ENCODE measurements at places on chromosomes 4 and X.

GRCh38 chr4:101400096-101400495, 52.8 kb upstream of the PPP3CA start:
- no peak for DNase-seq

GRCh38 chr4:151865312-151865711, 104.5 kb upstream of the GATB start:
- DNase-seq, result no peak

DNA sequence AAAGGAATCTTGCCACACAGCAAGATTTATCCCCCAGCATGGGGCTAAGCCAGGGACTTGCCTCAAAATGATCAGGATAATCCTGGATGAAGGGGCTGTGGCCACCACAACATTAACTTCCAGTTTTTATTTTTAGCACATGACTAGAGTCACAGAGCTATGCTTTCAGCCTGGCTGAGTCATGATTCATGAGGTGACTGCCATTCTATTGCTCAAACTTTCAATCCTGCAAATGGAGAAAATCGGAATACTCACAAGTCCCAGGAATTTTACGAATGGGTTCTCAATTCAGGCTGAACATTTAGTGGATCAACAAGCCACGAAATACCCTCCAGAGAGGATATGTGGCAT, 70.7 kb upstream of the HPGD start:
- no peak for DNase-seq

GRCh38 chr4:57098941-57099340, 11.2 kb downstream of the IGFBP7 start:
- no peak for DNase-seq

DNA sequence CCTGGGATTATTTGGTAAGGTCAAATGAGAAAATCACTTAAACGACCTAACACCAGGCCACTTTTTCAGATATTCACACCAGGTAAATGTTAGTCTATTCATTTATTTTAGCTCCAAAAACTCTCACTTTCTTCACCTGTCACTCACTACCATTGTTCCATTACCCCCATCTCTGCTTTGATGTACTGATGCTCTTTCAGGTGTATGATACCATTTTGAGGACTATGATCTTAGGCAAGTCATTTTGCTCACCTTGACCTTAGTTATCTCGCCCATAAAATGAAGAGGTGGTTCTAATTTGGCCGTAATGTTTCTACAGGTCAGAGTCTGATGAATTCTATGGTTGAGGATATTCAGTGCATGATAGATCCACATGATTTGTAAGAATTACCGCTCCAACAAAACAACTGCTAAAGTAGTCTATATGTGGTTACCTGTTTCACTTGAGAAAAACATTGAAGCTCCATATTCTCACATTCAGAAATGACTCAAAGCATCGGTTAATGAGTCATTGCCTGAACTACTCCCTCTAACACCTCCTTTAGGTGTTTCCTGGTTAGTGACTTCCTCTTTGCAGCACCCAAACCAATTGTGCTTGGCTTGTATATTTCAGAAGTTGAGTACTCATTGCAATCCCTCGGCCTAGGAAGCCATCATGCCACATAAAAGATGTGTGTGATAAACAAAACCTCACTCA, 4.5 kb downstream of the DTHD1 start:
- no peak for DNase-seq

DNA sequence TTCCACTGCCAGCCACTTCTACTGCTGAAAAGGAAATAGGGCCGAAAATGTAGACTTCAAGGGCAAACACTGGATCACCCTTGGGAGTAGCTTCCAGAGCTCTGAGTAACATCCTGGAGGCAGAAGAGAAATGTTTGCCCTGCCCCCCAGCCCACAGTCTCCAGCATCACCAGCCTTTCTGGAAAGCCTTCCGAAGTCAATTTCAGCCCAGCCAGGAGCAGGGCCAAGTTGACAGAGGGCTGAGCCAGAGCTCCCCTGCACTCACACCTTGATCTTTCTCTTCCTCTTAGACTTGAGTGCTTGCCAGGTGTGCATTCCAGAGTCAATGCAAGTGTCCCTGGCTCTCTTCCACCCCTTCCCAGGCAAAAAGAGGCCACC, 35.2 kb downstream of the SLC25A5 start:
- no peak for DNase-seq

- no peak for DNase-seq
Measured at GRCh38 chr4:81453024-81453423, 18.7 kb downstream of the RASGEF1B start.

DNA sequence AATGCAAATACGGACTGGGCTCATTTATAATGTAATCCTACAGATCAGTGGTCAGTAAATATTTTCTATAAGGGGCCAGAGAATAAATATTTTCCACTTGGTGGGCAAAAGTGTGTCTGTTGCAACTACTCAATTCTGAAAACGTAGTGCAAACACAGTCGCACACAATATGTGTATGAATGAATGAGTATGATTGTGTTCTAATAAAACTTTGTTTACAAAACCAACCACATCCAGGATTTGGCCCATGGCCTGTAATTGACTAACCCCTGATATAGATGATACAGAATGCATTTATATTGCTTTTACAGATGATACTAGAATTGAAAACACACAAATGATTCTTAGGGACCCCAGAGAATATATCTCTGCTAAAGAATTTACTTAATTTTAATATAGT, 197.6 kb downstream of the ASB9 start:
- DNase-seq, result no peak

- DNase-seq, result no peak
Measured at GRCh38 chrX:46577221-46578005, 3.8 kb downstream of the CHST7 start.

GRCh38 chr4:88158489-88159228, at the start of gene ABCG2:
ABCG2 (minus strand) TSS chr4:88158639; CDS start chr4:88139995, 18,644 bp downstream.
- DNase-seq, result peak; percentile 71

- no peak for DNase-seq
Measured at GRCh38 chrX:115494161-115494560, 66.8 kb upstream of the PLS3 start.

DNA sequence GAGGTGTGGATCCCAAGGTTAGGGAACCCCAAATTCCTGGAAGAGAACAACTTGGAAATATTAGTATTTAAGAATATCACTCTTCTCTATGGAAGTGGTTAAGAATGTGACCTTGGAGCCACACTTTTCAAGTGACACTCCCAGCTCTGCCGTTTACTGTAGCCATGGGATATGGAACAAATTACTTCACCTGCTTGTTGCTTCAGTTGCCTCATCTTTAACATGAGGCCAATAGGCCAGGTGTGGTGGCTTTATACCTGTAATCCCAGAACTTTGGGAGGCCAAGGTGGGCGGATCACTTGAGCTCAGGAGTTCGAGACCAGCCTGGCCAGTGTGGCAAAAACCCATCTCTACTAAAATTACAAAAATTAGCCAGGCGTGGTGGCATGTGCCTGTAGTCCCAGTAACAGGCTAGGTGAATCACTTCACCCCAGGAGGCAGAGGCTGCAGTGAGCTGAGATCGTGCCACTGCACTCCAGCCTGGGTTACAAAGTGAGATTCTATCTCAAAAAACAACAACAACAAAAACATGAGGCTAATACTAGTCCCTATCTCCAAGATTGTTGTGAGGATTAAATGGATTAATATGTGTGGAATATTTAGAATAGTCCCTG, 13.0 kb downstream of the IL13RA1 start:
- DNase-seq, result no peak

- no peak for DNase-seq
Measured at GRCh38 chrX:136112778-136113177, 34.6 kb upstream of the FHL1 start.

DNA sequence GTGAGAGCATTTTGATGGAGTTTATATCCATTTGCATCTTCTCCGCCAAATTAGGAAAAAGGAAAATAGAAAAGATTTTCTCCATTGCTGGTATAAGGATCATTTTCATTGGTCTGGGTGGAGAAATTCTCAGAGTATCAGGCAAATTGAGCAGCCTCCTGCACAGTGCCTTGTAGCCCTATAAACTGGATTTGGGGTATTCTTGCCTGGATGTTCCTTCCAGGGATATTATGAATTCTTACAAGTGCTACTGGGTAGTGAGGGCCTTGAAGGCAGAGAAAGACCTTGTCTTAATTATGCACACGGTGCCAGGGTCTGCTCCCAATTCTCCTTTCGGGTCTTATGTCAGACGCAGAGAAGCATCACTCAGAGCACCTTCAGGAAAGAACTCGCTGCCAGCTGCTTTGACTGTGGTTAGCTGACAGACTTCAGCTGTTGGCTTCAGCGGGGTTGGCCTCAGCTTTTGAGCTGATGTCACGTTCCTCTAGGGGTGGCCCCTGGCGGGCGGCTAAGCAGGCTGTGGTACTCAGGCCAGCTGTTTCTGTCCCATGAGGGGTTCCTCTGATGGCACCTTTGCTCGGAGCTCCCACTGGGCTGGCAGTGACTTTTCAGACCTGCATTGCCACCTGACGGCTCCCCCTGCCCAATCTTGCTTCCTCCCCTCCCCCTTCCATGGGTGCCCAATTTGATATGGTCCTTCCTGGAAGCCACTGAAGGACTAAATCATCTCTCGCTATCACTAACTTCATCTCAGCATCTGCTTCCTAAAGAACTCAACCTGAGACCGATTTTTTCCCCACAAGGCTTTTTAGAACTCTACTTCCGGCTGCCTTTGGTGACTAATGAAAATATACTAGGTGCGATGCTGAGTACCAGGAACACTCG, 519.5 kb downstream of the BCOR start:
- no peak for DNase-seq

DNA sequence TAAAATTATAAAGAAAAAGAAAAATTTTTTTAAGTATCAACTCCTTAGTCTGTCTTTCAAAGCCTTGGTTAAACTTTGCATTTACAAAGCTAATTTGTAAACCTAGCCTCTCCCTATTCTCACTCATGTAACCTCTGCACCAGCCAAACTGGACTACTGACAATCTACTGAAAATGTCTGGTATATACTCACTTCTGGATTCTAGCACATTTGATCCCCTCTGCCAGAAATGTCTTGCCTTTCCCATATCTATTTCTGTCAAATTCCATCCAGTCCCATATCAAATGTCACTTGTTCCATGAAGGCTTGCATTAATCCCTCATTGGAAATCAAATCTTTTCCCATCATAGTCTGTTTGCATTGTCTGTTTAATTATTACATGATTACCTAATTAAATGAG, 105.8 kb upstream of the KLHL13 start:
- DNase-seq, result no peak

Measured in iPS DF 19.7 (cell line).